Sciatic nerve (tissue), 2 donors: ENCODE measurements at places on chromosomes 5 and 9.

DNA sequence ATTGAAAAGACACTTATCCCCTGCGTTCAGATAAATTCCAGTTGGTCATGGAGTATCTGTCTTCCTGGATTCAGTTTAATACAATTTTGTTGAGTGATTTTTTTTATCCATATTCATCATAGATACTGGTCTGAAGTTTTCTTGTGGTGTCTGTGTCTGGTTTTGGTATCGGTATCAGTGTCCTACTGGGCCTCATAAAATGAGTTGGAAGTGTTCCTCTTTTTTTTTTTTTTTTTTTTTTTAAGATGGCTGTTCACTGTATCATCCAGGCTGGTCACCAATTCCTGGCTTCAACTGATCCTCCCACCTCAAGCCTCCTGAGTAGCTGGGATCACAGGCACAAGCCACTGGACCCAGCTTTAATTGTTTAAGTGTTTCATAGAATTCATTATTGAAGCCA is 2.9 kb upstream of the CAMSAP1 start:
- no peak for DNase-seq

DNA sequence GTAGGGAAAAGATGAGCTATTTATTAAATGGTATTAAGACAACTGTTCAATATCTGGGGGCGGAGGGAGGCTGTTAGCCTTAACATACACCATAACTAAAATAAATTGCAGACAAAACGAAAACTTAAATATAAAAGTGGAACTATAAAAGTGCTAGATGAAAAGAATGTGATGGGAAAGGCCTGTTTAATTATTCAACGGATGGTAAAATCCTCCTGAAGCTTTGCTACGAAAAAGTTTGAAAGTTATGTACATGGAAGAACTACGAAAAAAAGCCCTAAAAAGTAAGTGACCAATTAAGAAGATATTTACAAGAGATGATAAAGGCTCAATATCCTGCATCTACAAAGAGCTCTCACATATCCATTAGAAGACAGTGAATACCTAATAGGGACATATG is 197.8 kb upstream of the IER5L start:
- DNase-seq = no peak

GRCh38 chr5:95963650-95964410 is 2.2 kb upstream of the ELL2 start:
- no peak for DNase-seq

DNA sequence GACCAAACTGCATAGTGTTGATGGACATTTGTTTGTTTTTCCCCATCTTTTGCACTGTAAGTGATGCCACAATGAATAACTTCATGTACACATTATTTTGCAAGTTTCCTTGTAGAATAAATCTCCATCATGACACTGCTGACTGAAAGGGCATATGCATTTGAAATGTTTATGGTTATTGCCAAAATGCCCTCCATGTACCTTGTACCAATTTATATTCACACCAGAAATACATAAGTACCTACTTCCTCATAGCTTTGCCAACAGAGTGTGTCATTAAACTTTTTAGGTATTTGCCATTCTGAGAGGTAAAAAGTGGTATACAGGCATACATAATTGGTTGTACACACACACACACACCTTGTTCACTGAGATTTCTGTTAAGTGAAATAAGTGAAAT is 361.0 kb upstream of the PCSK5 start:
- no peak for DNase-seq

GRCh38 chr5:89545076-89545475 is 662.1 kb upstream of the MEF2C start:
- DNase-seq = no peak

GRCh38 chr9:22975951-22976350 is 529.3 kb downstream of the DMRTA1 start:
- no peak for DNase-seq

DNA sequence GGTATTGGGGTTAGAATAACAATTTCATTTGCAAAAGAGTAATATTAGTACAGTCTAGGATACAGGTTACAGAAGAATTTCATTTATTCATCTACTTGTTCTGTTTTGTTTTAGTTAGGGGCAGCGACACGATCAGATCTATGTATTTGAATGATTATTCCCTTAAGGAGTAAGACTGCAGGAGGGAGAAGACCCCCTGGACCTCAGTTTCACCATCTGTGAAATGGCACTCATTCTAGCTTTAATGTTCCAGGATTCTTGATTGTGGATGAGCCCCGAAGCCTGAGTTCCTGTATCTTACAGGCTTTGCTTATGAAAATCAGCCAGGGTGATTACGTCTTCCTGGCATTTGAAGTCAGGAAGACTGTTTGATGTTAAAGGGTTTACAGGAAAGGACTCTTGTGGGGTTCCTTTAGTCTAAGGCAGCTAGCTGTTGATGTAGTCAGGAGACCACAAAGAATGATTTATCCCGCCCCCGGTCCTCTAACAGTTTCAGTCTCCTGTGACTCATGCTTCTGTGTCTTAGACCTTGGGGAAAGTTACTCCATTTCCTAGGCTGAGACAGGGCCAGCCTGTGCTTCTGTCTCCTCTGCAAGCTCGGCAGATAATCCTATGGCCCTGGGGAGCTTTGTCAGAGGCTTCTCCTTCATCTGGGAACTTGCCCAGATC is 11.5 kb downstream of the SMIM3 start:
- DNase-seq = no peak

DNA sequence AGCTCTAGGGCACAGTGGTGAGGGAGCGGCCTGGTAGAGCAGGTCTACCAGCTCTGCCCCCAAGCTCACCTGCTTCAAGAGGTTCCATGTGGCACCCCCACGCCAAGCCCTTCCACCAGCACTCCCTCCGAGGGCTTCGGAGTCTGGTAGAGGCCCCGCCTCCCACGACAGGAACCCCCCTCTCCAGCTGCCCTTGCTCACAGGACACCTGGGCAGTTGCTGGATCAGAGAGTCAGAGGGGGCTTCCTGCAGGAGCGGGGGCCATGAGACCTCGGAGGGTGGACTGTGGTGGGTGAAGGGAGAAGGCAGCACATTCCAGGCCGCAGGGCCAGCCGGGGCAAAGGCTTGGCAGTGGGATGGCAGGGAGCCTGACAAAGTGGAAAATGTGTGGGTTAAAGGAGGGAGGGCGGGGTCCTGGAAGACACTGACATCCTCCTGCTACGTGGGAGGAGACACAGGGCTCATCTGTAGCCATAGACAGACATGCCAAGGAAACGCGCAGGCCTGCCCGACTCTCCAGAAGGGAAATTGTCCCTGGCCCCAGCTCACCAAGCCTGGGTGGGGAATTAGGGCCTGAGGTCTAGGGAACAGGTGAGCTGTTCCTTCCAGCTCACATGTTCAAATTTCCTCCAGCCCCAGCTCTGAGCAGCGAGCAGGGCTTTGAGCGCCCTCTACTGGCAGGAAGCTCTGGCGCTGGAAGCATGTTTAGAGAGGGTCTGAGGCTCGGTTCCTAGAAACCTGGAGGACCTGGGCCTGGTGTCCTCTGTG is 74.2 kb downstream of the NTNG2 start:
- peak; percentile 89 for DNase-seq

GRCh38 chr5:1660001-1660400 is 136.2 kb upstream of the LPCAT1 start:
- DNase-seq = no peak

DNA sequence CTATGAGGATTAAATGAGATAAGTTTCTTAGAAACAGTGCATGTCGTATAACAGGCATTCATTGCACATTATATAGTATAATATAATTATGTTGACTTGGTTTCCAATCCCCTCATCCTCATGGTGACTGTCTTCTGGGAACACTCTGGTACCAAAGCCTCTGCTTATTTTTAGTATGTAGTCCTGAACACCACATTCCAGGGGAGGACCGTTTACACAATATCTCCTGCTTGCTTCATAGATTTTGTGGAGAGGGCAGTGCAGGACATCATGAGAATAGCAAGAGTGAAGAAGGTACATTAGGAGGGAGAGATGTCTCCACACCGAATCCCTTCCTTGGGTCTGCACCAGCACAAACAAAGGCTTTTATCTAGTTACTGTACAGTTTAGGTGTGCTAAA is 20.5 kb upstream of the BHMT start:
- no peak for DNase-seq

DNA sequence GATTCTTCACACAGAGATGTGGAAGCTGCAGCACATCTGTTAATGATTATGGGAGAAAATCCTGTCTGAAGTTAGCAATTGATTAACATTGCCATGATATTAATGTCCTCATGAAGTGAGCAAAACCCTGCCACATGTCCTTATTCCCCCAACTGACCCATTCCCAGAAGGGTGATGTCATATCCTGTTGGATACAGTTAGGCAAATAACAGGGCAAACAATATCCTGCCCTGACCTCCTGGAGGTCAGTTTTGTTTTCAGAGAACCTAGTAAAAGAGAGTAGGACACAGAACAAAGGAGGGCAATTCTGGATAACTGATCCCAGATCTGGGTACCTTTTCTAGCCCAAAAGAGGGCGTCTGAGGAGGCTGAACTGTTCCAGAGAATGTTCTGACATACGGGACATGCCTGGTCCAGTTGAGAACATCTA is 11.0 kb downstream of the ABLIM3 start:
- no peak for DNase-seq

- no peak for DNase-seq
Measured at GRCh38 chr5:110021251-110021650, 331.5 kb downstream of the MAN2A1 start.

DNA sequence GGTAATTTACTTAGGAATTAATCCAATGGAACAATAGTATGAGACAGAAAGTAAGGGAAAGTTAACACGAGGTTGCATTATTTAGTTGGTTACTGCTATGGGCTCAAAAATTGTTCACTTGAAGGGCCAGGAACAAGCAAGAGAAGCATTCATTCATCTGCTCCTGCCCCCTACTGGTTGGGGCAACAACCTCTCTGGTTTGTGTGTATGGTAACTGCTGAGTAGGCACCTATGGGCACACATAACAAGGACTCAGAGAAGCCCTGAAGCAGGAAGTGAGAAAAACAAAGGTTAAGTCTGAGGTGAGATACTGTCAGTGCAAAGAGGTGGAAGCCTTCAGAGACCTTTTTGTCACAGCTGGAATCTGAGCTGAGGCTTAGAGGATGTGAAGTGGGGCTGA is 34.4 kb upstream of the RANBP6 start:
- DNase-seq = no peak

DNA sequence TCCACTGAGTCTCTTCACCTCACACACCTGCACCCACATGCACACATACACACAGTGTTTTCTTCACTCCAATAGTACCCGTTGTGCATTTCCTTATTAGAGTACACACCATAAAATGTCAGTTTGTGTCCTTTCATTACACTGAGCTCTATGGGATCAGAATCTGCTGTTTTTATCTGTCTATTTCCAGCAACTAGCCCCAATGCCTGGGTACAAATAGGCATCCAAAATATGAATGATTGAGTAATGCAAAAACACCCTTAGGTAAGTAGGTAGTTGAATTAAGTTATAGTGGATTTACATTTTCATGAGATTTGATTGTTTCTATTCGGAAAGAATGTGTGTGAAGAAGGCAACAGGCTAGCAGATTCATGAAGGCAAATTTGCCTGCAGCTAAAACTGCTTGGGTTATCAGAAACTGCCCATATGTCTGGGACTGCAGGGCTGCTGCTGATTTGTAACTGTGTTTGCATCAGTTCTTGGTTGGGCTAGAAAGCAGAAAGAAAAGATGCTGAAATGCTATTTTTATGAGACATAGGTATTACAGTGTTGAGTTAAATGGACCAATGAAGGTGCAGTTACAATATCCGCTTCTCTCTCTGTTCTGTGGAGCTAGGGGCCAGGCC is 26.9 kb downstream of the PPP3R2 start:
- no peak for DNase-seq

DNA sequence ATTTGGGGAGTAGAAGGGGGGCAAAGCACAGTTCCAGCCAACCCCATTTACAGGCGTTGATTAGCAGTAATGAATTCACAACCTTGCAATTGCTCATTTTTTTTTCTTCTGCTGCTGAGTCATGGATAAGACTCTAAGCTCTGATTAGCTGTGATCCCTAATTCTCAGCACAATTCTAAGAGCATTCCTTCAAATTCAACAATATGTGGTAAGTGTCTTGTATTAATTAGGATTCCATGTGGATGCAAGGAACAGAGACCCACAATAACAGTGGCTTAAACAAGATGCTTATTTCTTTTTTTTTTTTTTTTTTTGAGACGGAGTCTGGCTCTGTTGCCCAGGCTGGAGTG is 133.4 kb downstream of the PALM2AKAP2 start:
- no peak for DNase-seq

DNA sequence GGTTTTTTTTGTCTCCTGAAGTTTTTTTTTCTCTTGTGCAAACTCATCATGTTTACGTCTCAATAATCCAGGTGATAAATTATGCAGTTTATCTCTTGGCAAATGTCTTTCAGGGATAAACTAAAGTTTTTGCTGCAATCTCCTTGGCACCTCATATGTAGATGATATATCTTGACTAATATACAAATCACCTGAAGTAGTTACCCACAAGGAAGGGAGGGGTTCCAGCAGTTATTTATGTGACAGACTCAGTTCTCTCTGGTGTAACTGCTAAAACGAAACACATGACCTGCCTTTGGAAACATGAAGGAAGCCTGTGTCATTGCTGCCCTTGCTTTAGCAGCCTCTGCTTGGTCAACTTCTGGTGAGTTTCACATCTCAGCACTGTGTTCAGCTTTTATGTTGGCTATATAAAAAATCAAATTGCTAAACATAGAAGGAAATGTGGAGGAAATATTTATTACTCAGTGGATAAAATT is 39.3 kb upstream of the KIAA1958 start:
- no peak for DNase-seq

DNA sequence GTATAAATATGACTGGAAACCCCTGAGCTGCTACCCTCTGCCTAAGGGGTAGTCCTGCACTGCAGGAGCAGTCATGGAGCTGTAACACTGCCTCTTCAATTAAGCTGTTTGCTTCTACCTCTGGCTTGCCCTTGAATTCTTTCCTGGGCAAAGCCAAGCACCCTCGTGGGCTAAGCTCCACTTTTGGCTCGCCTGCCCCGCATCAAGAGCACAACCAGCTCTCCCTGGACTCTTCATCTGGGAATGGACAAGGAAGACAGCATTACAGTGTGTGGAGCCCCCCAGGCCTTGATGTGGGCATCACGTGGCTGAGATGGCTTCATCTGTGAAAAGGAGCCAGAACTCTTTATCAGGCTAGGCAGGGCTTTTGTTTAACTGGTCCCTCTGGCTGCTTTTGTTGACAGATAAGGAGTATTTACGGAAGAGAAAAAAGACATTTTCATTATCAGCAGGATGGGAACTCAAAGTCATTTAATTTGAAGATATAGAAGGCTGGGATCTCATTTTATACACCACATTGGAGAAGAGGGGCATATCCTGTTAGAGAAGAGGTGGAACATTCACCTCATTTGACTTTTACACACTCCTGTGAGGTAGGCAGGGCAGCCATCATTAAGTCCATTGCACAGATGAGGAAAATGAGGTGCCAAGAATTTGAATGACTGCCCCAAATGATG is 137.8 kb downstream of the SEMA6A start:
- DNase-seq = no peak

DNA sequence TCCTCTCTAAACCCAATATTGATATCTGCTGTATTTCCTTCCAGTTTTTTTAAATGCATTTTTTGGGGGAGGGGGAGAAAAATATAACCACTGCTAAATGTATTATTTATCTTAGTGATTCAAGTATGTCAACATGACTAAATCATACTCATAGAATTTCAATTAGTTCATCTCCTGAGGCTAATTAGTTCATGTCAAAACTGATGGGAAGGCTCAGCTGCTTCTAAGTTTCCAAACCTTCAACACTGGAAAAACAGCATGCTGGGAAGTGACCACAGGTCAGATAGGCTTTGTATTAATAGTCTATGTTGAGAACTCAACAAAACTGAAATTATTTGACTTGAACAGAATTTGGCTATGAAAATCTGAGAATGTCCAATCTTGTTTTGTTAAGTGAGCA is 118.7 kb downstream of the TTLL11 start:
- no peak for DNase-seq

GRCh38 chr9:89281106-89281505 is 29.9 kb upstream of the CKS2 start:
- no peak for DNase-seq

- no peak for DNase-seq
Measured at GRCh38 chr9:124035001-124035650, 23.6 kb downstream of the LHX2 start.
